Stimulated activated CD8-positive, alpha-beta memory T cell treated with anti-CD3 and anti-CD28 coated beads, Interleukin-15, amount 100 ng/mL, for 24 hours (primary cell): ENCODE measurements at places on chromosomes 5 and 9.

DNA sequence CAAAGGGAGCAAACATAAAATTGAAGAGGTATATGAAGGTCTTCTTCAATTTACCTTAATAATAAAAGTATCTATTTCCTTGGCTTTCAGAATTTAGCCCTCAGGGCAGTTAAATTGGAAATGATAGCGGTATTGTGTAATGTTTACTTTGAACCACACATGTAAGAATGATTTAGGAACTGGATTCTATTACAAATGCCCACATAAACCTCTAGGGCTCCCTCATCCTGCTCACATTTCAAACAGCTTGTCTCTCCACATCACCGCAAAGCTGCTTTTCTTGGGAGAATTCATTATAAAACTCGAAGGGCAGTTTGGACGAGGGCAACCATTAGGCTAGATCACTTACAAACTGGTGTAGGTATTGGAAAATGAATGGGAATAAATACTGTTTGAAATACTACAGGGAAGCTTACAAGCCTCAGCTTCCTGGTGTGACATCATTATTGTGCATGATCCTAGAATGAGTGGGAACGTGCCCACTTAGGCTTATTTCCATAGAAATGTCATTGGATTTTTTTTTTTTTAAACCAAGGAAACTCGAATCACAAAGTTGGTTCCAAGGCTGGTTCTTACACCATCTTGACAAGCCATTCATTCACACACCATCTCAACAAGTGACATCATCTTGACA is 47.3 kb downstream of the MTRR start:
- DNase-seq = no peak

GRCh38 chr9:4760122-4760521 is 19.1 kb upstream of the AK3 start:
- DNase-seq = no peak

- DNase-seq = no peak
Observed at GRCh38 chr5:10599113-10599512, 35.2 kb downstream of the ANKRD33B start.

DNA sequence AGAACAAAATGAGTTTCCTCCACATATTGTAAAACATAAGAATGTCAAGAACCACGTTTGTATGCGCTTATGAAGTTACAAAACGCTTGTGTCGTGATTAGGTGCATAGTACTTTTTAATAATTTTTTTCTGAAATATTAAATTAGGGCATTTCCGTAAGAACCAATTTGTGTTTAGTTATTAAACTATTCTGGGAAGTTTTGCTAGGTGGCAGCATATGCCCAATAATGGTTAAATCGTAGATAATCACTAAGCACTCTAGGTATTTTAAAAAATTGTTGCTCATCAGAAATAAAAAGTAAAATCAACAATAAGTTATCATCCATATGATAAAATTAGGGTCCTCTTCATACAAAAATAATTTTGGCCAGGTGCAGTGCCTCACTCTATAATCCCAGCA is 5.4 kb downstream of the SRFBP1 start:
- DNase-seq = no peak

GRCh38 chr5:80182809-80183580 is 72.9 kb downstream of the SERINC5 start:
- DNase-seq = no peak

GRCh38 chr5:92779536-92779935 is 801.5 kb downstream of the NR2F1-AS1 start:
- no peak for DNase-seq

DNA sequence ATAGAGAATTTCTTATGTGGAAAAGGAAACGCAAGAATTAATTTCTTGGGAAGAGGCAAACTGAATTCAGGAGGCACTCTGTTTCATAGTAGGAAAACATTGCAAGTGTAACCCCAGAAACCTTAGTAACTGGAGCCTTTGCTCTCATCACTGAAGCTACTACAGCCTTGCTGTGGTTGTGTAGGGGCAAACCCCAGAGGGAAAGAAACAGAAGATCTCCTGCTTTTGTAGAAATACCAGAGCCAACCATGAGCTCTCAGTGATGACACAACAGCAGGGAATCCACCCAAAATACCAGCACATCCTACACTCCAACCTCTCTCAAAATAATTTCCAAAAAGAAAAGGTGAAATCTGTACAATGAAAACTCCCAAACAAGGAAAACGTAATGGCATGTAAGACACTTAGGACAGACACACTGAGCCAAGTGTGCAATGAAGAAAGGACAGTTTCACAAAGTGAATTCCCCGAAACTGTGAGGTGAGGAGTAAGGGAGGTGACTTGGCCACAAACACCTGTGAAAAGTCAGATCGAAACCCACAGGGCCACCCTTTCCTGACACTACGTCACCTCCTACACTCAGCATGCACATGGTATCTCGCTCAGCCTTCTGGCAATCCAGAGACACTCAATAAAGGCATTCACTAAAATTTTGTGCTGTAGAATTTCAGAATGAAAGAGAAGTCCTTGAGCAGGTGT is 8.5 kb upstream of the ACSL6 start:
- no peak for DNase-seq

GRCh38 chr9:21607576-21607975 is 125.5 kb upstream of the IFNE start:
- DNase-seq = no peak

GRCh38 chr5:34022121-34022705 is 14.4 kb upstream of the AMACR start:
- no peak for DNase-seq

DNA sequence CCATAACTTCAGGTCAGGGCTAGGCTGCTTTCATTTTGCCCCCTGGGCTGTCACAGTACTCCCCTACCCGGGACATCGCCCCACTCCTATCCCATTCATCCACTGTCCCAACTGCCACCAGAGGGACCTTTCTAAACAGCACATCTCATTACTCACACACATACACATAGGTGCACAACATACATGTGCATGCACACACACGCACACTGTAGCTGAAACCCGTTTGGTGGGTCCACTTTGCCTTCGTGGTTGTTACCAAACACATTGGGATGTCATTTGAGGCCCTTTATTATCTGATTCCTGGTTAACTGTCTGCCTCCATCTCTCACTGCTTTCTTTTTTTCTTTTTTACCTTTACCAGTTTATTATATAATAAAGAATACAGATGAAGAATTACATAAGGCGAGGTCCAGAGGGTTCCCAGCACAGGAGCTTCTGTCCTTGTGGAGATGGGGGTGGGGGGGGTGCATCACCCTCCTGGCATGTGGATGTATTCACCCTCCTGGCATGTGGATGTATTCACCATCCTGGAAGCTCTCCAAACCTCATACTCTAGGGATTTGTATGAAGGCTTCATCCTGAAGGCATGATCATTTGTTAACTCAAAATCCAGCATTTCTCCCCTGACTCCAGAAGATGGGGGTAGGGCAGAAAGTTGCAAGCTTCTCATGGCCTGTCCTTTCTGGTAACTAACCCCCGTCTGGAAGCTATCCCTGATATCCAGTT is 186.0 kb downstream of the GOLPH3 start:
- DNase-seq = no peak

- no peak for DNase-seq
Observed at GRCh38 chr9:129338724-129339430, 160.8 kb upstream of the IER5L start.

DNA sequence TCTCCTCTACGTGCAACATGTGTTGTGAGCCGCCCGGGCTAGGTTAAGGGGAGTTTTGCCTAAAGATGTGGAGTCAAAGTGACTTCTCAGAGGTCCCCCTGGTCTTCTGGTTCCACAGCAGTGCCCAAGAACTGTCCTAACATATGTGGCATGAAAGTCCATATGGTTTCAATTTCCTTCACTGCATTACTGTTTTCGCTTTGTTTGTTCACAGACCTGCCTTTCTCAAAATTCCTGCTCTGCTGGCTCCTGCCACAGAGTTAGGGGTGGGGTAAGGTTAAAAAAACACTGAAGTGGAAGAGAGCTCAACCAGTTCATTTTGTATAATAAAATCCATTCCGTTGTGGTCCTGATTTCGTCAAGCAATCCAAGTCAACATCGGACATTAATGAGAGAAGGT is 289.4 kb downstream of the DMAC1 start:
- DNase-seq = no peak

GRCh38 chr5:61653807-61654580 is 321.9 kb downstream of the ZSWIM6 start:
- no peak for DNase-seq

GRCh38 chr5:74409712-74410111 is 230.8 kb downstream of the ENC1 start:
- no peak for DNase-seq

DNA sequence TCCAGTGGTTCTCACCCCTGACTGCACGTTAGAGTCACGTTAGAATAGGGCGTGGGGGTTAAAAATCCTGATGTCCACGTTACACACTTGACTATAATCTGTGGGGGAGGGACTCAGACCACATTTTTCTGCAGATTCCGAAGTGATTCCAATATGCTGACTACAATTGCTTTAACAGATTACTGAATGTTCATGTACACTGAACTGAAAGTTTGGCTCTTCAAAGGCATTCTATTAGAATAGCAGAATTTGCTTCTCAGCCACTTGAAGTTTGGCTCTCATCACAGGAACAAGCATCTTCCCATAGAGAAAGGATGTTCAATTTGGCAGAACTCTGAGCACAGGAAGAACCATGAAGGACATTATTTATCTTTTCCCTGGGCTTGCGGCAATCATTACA is 84.5 kb downstream of the HAPLN1 start:
- no peak for DNase-seq

GRCh38 chr5:76710991-76711390 is 4.9 kb upstream of the F2R start:
- no peak for DNase-seq

DNA sequence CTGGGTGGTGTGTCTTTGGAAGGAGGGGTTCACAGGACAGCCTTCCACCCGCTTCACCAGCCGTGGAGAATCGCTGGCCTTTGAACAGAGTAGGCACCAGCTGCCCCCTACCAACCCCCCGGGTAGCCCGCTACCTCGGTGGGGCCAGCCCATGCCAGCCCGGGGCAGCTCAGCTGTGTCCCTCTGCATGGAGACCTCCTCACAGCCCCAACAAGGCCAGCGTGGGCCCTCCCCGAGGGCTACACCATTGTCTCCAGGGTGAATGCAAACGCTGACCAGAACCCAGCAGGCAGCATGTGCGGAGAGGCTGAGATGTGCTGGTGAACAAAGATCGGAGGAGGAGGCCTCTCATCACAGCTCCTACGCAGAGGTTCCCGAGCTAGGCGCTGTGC is 51.9 kb downstream of the LMX1B start:
- no peak for DNase-seq

DNA sequence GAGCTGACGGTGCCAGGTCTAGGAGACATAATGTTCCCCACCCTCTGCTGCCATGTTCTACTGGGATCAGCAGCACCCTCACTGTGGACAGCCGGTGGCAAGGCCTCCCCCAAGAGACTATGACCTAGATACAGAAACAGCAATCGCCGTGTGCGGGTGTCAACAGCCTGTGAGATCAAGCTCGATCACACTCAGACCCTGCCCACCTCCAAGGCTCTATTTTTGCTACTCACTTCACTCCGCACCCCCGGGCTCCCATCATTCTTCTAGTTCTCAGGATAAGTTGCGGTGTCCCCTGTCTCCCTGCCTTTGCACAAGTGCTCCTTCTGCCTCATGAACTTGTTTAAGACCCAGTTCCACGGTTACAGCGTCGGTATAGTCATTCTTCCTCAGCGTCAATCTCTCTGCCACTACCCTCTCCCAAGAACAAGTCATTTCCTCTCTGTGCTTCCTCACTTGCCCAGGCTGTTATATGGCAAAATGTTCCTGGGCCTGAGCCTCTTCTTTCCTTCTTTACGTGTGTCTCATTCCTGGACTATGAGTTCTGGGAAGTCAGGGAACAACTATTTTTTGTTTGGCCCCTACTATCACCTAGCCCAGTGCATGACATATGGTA is 5.4 kb upstream of the DOCK8 start:
- no peak for DNase-seq

GRCh38 chr5:54663866-54664265 is 146.3 kb downstream of the SNX18 start:
- no peak for DNase-seq

- no peak for DNase-seq
Observed at GRCh38 chr5:102971676-102972293, 148.2 kb downstream of the GIN1 start.

GRCh38 chr5:81856948-81857928 is 106.3 kb upstream of the SSBP2 start:
- no peak for DNase-seq

DNA sequence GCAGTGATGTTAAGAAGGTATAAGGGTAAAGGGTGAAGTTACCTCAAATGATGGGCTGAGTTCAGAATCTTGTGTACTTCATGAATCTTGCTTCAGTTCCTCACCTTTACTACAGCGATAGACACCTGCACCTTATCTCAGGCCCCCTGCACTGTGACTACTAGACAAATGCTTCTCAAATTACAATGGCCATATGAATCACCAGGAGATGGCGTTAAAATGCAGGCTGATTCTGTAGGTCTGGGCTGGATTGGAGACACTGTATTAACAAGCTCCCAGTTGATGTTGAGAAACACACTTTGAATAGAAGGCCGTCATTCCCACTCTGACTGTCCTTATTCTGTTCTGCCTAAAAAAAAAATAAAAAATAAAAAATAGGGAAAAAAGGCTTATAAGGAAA is 29.8 kb downstream of the TARS1 start:
- DNase-seq = no peak

DNA sequence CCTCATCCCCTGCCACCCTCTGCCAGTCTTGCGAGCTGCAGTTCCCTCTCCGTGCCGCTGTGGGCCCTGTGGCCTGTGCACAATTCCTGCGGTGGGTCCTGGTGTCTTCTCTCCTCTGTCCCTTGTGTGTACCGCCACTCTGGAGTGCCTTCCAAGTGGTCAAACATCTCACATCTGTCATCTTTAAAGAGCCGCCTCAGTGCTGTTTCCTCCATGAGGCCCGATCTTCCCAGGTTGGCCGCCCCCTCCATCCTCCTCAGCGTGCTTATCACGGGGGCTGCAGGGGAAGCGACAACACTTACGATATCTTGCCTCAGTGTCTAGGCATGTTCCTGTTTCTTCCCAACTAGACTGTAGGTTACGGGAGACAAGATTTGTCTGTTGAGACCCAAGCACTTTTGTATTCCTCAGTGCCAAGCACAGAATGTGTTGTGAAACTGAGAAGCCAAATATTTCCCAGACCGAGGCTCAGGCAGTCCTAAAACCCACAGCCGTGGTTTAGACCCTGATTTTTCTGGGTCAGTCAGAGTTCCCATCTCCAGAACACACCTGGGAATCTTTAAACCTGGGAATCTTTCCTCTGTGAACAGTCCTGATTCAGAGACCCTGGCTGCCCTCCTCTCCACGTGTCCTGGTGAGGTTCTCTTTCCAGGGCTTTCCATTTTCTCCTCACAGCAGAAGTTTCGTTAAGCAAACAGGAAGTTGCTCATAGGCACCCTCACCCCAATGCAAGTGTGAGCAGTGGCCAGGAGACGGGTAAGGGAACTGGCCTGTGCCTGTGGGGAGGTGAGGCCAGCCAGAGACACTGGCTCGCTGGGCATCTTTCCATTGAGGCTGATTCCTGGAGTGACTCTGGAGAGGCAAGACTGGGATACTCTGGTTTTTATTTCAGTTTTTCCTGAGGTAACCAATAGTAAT is 28.8 kb downstream of the SLC46A2 start:
- no peak for DNase-seq

DNA sequence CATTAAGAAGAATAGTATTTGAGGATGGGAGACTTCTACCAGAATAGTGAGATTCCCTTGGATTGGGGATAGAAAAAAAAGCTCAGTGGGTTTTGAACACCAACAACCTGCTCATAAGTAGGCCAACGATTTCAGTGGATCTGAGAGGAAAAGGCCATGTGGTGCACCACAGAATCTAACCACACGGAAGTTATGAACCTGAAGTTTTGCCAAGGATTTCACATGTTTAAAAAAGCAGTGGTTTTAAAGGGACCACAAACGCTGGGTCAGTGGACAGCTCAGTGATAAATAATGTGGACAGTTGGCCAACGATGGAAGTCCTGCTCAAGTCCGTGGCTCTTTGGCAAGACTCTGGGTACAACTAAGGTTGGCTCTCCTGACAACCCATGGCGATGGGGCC is 107.2 kb upstream of the TXNDC8 start:
- DNase-seq = no peak
